ENCODE measurements at places on chromosomes 6 and 20. TPM values are rescaled to one million over a fixed set of nuclear protein-coding genes. Genes with fewer than 3 reads are reported as not detected.

The RAET1G gene
- total RNA-seq, result not detected

The DLK2 gene
- total RNA-seq, result not detected

The C4A gene
- total RNA-seq, result 4.2 TPM

DNA sequence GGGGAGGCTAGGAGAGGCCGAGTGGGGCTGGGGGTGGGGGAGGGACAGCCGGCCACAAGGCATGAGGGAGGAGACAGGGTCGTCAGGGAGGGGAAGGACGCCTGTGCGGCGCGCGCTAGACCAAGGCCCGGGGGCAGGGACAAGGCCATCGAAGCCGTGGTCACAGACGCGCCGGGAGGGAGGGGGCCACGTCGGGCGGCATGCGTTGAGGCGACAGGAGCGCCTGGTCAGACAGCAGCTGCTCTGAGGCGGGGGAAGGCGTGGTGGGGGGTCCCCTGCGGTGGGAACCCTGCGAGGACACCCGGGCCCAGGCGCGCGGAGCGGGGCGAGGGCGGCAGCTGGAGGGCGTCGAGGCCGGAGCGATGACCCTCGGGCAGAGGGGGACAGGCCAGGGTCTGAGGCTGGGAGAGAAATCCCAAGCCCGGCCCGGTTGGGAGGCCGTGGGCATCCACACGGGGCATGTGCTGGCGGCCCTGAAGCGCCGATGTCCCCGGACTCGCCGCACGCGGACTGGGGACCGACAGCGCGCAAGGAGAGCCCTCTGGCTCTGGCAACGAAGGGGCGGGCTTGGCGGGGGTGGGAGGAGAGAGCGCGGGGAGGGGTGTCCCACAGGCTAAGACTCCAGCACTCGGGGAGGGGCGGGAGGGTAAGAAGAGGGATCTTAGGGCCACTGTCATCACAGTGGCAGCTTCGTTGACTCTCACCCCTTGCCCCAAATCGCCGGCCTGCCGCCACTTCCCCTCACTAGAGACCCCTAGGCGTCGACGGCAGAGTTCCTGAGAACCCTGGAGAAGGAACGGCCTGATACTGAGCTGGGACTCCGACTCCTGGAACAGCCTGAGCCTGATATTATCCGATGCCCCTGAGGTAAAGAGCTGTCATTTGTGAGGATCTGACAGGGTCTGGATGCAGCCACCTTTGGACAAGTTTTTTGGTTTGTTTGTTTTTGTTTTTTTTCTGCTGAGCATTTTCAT is 5.0 kb downstream of the TMEM239 start:
- H3K27me3 ChIP-seq, result peaks cover 42% of the 10 kb centered on the region
- no peak overlapping the region for H3K27ac ChIP-seq
- DNase-seq, result no peak
- H3K36me3 ChIP-seq, result peaks cover 4% of the 10 kb centered on the region

DNA sequence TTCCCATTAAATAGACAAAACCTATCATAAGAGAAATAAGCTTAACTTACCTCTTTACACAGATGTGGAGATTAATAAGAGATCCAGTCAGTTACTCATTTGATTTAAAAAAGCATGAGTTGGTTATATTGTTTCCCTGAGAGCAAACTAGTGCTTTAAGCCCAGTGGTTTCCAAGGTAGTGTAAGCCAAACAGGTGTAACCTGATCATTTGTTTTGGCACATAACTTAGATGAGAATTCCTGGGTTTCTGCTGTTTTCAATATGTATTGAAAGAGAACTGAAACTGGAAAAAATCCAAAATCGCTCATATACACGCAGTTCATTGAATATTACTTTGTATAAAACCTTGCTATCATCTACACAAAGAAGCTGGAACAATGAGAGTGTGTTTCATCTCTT is 30.5 kb upstream of the SMIM8 start:
- H3K4me1 ChIP-seq, result no peaks in the 10 kb centered on the region
- no peak for DNase-seq
- no peaks in the 10 kb centered on the region for H3K36me3 ChIP-seq
- no peak overlapping the region for H3K4me3 ChIP-seq
- no peak overlapping the region for H3K27ac ChIP-seq

DNA sequence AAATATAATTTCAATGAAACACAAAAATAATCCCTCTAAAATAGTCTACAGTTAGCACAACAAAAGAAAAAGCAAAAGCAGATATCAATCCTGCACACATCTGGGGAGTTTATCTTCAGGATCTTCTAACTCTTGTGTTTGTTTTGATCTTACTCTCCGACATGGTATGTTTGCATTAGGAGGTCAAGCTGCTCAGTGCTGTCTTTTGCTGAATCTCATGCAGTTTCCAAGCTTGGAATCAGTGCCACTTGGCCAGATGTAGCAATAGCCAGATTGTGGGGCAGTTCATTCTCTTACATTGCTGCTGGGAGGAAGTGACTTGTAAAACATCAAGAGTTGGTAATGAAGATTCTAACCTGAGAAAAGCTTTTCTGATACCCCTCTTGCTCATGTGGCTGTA is 29.5 kb downstream of the RIOK1 start:
- no peak overlapping the region for H3K27ac ChIP-seq
- no peaks in the 10 kb centered on the region for H3K4me1 ChIP-seq
- H3K36me3 ChIP-seq, result peaks cover 27% of the 10 kb centered on the region
- DNase-seq, result no peak
- H3K27me3 ChIP-seq, result no peaks in the 10 kb centered on the region
- no peak overlapping the region for H3K4me3 ChIP-seq

- no peaks in the 10 kb centered on the region for H3K36me3 ChIP-seq
- H3K27ac ChIP-seq, result no peak overlapping the region
- H3K27me3 ChIP-seq, result peaks cover 4% of the 10 kb centered on the region
Measured at GRCh38 chr6:82348130-82348529, 15.5 kb upstream of the TPBG start.

The C20orf96 gene
- total RNA-seq, result 8.2 TPM

The PRND gene
- total RNA-seq, result not detected

DNA sequence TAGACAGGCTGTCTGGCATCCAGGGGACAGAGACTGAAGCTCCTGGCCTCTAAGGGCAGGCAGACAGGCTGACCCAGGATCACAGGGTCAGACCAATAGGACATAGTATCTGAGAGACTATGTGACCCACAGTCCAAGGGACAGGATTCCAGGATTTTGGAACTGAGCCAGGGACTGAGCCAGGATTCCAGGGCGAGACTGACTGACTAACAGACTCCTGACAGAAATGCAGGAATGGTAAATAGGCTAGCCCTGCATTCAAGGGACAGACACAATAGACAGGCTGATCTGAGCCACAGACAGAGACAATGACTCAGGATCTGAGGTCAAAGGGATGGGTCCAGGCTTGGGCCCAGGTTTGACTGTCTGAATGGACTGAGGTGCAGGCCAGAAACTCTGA is 19.8 kb downstream of the XKR7 start:
- no peak for DNase-seq
- no peaks in the 10 kb centered on the region for H3K27me3 ChIP-seq
- H3K27ac ChIP-seq, result no peak overlapping the region

DNA sequence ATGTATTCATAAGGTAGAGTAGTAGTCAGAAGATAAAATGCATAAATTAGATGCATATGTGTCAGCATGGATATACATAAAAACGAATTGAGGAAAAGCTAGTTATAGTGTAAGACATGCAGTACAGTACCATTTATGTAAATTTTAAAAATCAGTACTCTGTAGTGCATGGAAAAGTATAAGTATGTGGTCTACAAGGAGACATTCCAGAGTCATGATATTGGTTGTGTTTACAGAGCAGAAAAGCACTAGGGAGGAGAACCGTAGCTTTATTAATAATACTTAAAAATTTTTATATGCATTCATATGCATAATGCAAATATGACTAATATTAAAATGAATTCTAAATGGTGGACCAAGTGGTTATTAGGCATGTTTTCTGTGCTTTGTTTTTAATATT is 220.0 kb downstream of the ZFAND3 start:
- H3K27me3 ChIP-seq, result no peaks in the 10 kb centered on the region

- no peak overlapping the region for H3K4me3 ChIP-seq
- H3K36me3 ChIP-seq, result no peaks in the 10 kb centered on the region
- H3K27me3 ChIP-seq, result peaks cover 8% of the 10 kb centered on the region
- no peak overlapping the region for H3K27ac ChIP-seq
- no peak for DNase-seq
Measured at GRCh38 chr6:167292301-167293087, 1.4 kb downstream of the UNC93A start.

GRCh38 chr20:4569865-4570264 is 151.8 kb upstream of the PRND start:
- H3K4me1 ChIP-seq, result peaks cover 2% of the 10 kb centered on the region
- H3K27ac ChIP-seq, result no peak overlapping the region
- no peak overlapping the region for H3K4me3 ChIP-seq

The CMTR1 gene
- 92.5 TPM for total RNA-seq

- DNase-seq, result peak; percentile 44
- no peaks in the 10 kb centered on the region for H3K27me3 ChIP-seq
- H3K4me3 ChIP-seq, result no peak overlapping the region
- H3K4me1 ChIP-seq, result peaks cover 60% of the 10 kb centered on the region
Measured at GRCh38 chr6:125924169-125924568, 32.4 kb upstream of the HINT3 start.

- no peak for DNase-seq
- H3K27ac ChIP-seq, result no peak overlapping the region
- peaks cover 2% of the 10 kb centered on the region for H3K27me3 ChIP-seq
- H3K36me3 ChIP-seq, result no peaks in the 10 kb centered on the region
Measured at GRCh38 chr6:57265755-57266221, 43.7 kb upstream of the RAB23 start.

DNA sequence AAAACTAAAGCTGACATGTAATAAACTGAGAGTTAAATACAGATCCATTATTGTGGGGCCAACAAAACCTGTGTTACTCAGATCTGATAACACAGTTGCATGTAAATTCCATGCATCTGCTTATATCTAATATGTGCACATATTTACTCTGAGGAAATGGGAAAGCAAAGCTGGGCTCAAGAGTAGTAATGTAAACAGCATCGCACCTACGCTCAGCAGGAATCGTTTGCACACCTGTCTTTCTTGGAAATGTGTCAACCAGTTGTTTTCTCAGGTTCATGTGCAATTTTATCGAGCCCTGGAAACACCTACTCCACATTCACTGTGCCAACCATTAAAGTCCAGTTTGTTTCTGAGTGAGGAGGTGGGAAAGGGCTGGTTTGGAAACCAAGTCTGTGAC is 80.3 kb upstream of the CNKSR3 start:
- peaks cover 3% of the 10 kb centered on the region for H3K27me3 ChIP-seq
- no peak overlapping the region for H3K27ac ChIP-seq
- H3K36me3 ChIP-seq, result no peaks in the 10 kb centered on the region
- no peak for DNase-seq
- H3K4me1 ChIP-seq, result no peaks in the 10 kb centered on the region
- no peak overlapping the region for H3K4me3 ChIP-seq

DNA sequence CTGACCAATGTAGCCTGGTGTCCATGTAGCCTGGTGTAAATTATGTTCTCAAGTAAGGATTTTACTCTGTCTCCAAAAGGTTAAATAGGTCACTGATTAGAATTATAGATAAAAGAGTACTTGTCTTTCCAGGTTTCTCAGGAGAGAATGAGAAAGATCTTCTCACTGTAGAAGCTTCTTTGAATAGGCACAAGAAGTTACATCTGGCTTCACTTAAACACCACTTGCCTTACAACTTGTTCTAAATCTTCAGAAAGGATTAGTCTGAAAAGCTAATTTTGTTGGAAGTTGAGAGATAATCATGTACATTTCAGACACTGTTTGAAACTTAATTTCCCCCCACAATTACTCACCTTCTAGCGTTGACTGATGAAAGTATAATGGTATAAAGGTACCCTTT is 275.3 kb downstream of the FARS2 start:
- peaks cover 2% of the 10 kb centered on the region for H3K36me3 ChIP-seq
- peaks cover 3% of the 10 kb centered on the region for H3K4me1 ChIP-seq

- H3K4me1 ChIP-seq, result no peaks in the 10 kb centered on the region
- H3K27me3 ChIP-seq, result peaks cover under 1% of the 10 kb centered on the region
- no peaks in the 10 kb centered on the region for H3K36me3 ChIP-seq
- H3K27ac ChIP-seq, result no peak overlapping the region
- no peak for DNase-seq
Measured at GRCh38 chr6:131862476-131862875, 54.7 kb downstream of the ENPP1 start.

The SIRPB1 gene
- 4.5 TPM for total RNA-seq

The OPRM1 gene
- total RNA-seq, result not detected

The HSPA1L gene
- total RNA-seq, result 3.3 TPM

- H3K27ac ChIP-seq, result no peak overlapping the region
- H3K36me3 ChIP-seq, result no peaks in the 10 kb centered on the region
- H3K4me3 ChIP-seq, result no peak overlapping the region
- peaks cover 13% of the 10 kb centered on the region for H3K27me3 ChIP-seq
- H3K4me1 ChIP-seq, result no peaks in the 10 kb centered on the region
- no peak for DNase-seq
Measured at GRCh38 chr6:63554782-63555181, 17.5 kb upstream of the LOC128125822 start.

DNA sequence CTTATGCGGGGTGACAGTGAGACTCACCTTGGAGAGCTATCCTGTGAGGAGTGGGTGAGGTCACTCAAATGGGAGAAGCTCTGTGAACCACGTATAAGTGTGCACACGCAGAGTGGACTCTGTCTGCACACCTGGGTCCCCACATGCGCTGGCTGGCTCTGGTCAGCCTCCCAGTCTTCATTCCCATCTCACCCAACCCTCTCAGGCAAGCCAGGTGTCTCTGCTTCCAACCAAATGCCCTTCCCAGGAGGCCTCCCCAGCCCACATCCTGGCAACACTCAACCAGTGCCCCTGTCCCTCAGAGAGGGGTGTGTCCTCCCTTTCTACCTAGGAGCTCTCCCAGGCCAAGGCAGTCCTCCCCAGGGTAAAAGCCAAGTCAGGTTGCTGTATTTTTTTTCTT is 8.0 kb upstream of the PI16 start:
- peak overlapping the region; percentile 38 for H3K27ac ChIP-seq
- DNase-seq, result no peak
- H3K4me3 ChIP-seq, result no peak overlapping the region

The RNF182 gene
- total RNA-seq, result not detected

The DTNBP1 gene
- 23.5 TPM for total RNA-seq

DNA sequence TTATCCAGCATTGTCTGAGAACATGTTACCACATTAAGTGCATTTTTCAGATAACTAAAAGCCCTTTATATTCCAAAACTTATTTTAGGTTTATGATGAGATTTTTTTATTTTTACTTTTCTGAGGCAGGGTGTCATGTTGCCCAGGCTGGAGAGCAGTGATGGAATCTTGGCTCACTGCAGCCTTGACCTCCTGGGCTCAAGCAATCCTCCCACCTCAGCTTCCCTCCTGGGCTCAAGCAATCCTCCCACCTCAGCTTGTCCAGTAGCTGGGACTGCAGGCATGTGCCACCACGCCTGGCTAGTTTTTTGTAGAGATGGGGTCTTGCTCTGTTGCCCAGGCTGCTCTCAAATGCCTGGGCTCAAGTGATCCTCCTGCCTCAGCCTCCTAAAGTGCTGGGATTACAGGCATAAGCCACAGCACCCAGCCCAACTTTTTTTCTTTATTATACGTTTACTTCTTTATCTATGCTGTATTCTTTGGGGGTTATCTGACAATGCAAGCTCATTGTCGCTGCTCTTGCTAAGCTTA is 6.2 kb downstream of the DYNLT1 start:
- peak overlapping the region; percentile 58 for H3K27ac ChIP-seq
- no peaks in the 10 kb centered on the region for H3K27me3 ChIP-seq
- H3K4me3 ChIP-seq, result no peak overlapping the region
- H3K4me1 ChIP-seq, result peaks cover 73% of the 10 kb centered on the region
- H3K36me3 ChIP-seq, result peaks cover 76% of the 10 kb centered on the region
- DNase-seq, result no peak

- no peaks in the 10 kb centered on the region for H3K36me3 ChIP-seq
- no peaks in the 10 kb centered on the region for H3K27me3 ChIP-seq
- no peaks in the 10 kb centered on the region for H3K4me1 ChIP-seq
- no peak overlapping the region for H3K27ac ChIP-seq
Measured at GRCh38 chr6:170205126-170205525, 85.8 kb downstream of the DLL1 start.

Measured in activated CD4-positive, alpha-beta T cell treated with anti-CD3 and anti-CD28 coated beads, Interleukin-2, amount 10 ng/mL, durations not matched to agents 7 days and 5 days (primary cell).